ENCODE measurements at places on chromosomes 1 and 21.

DNA sequence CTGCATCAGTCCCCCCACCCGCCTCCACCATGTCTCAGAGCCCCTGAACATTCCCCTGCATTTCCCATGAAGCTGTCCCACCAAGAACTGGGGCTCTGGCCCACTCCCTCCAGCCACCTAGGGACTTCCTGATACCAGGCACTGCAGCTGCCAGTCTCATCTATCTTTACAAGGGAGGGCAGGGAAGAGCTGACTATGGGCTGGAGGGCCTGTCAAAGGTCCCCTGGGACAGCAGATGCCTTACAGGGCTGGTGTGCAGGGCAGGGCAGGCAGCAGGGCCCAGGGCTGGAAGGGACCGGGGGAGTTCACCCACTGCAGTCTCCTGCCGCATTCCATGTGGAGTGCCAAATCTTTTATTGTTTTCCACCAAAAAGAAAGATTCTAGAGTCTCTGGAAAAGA is 17.6 kb downstream of the SHISA4 start:
- DNase-seq: no peak

GRCh38 chr1:116769104-116769452 is 14.8 kb downstream of the CD2 start:
- no peak for DNase-seq

- DNase-seq: no peak
Observed at GRCh38 chr21:38054334-38054733, 138.1 kb upstream of the KCNJ6 start.

DNA sequence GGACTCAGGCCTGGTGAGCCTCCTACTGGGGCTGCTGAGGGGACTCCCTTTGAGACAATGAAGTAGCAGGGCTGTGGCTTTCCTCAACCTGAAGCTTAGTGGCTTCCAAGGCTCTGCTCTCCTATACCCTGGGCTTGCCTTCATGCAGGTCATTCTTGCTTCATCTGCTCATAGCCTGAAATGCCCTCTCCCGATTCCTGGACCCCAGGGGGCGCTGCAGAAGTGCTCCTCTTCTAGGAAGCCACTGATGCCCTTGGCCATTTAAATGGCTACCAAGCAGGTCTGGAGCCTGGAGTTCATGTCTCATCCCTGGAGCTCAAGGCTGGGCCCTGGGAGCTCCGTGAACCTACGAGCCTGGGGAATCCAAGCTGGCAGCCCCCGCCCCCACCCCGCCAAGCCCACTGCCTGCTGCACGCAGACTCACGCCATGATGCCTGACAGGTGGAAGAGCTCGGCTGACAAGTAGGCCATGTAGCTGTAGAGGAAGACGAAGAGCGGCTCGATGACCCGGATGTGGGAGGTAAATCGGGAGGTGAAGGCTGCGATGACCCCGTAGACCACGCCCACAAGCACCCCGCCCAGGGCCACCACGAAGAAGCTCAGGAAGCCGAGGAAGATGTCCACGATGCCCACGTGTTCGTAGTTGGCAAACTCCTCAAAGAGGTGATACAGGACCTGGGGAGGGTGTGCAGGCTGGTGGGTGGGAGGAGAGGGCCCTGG is 45.7 kb downstream of the SLC9A1 start:
- no peak for DNase-seq
